ENCODE measurements at places on chromosomes 4 and X.
A peak's percentile ranks its signal among the peaks of the same experiment; 100 is the strongest.

DNA sequence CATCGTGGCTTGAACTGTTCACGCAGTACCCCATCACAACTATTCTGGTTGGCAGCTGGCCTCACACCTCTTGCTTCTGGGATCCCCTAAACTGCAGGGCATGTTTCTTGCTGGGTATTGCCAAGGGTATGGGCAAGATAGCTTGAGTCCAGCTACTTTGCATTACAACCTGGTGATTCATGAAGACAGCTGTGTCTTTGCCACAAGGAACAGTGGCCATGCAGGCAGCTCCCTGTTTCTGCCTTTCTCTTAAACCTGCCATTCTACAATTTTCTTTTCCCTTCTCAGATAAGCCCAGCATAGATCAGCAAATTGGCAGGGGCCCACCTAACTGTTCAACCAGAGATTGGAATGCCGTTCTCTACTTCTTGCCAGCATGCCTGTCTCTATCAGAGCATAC lies 42.8 kb downstream of the TENM3 start:
- DNase-seq, result no peak

GRCh38 chr4:147247579-147247978 lies 233.3 kb upstream of the EDNRA start:
- DNase-seq, result no peak

GRCh38 chrX:44889824-44890223 lies 16.8 kb downstream of the KDM6A start:
- no peak for DNase-seq

DNA sequence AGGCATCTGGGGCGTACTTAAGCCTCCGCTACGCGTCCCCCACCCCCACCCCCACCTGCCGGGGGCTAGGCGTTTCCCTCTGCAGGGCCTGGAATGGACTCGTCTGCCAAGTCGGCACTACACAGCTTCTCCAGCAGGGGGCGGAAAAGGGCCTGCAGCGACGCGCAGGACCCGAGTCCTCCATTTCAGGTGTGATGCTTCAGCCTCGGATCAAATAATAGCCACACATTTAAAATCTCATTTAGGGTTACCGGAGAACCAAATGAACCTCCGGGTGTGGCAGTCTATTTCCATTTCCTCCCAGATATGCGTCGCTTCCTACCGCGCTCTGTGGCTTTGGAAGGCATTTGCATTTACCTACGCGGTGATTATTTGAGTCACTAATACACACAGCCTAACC lies 2.9 kb downstream of the PAK3 start:
- peak; percentile 3 for DNase-seq

GRCh38 chr4:55859711-55860110 lies 6.3 kb downstream of the EXOC1 start:
- no peak for DNase-seq

DNA sequence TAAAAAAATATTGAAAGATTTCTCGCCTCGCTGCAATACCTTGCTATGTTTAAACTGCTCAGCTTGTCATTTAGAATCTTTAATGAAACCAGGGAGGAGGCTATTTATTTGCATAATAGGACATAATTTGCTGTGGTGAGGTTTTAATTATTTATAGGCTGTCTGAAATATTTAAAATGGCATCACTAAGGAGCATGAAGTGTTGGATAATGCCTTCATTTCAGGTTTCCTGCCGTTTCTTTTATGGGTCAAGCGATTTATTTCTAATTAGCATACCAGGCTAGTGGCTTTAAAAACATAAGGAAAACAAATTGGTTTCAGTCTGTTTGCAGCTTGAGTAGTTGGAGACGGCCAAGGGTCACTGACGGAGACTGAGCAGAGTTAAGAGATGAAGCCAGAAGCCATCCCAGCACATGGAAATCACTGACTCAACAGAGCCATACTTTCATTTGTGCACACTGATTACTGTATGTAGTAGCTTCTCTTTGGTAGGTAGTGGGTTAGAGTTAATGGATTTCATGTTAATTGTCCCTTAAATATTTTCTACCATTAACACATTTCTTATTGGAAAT lies 1962.4 kb upstream of the TENM3 start:
- no peak for DNase-seq

DNA sequence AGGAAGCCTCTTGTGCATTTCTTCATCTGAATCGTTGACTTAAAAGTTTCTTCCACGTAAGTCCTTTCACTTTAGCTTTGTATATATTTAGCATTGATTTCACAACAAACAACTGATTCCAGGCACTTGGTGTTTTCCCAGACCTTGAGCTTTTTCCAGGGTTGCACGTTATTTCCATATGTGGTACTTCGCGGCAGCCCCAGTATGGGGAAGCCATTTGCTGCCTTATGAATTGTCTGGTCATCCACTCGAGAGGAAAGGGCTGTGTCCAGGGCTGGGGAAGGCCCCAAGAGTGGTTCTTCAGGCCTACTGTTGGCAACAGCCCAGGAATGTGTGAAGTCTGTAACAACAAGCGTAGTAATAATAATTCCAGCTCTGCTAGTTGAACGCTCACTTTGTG lies 2.8 kb upstream of the TLR8 start:
- no peak for DNase-seq

DNA sequence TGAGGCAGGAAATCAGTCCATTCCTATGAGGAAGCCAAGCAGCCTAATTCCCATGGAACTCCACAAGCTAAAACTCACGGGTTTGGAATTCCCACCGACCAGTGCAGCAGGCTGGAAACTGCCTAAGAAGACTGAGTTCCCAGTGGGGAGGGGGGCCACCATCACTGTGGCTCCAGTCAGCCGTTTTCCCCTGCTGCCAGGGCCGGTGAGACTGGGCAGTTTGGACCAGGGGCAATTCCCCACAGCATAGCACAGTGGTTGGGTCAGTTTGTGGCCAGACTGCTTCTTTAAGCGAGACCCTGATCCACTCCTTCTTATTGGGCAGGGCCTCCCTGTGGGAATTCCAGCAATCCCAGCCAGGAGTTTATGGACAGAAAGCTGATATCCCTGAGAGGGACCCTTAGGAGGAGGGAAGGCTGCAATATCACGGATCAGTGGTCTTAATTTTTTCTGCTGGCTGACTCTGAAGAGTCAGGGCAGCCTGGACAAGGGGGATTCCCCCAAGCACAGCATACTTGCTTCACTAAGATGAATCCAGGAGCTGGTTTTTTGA lies 20.7 kb downstream of the PAGE5 start:
- no peak for DNase-seq

DNA sequence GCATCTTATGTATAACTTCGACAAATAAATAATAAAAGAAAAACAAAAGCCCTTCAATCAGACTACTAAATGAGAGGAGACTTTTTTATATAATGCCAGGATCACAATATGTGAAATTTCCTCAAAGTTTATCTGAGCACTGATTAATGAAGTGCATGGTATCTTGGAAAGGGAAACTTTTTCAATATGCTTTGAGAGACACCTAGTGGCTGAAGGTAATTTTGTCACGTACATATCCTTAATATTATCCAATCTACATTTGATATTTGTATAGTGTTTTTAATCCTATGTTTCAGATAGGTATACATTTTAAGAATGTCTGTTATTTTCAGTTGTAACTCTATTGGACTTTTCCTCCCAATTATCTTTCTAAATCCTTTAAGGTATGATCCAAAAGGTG lies 146.8 kb downstream of the KLHL4 start:
- DNase-seq, result peak; percentile 9

GRCh38 chr4:47863486-47863885 lies 25.6 kb upstream of the CORIN start:
- no peak for DNase-seq

GRCh38 chrX:8971116-8971515 lies 62.8 kb downstream of the FAM9B start:
- DNase-seq, result peak; percentile 33

GRCh38 chrX:121028419-121028818 lies 19.0 kb upstream of the GLUD2 start:
- no peak for DNase-seq

DNA sequence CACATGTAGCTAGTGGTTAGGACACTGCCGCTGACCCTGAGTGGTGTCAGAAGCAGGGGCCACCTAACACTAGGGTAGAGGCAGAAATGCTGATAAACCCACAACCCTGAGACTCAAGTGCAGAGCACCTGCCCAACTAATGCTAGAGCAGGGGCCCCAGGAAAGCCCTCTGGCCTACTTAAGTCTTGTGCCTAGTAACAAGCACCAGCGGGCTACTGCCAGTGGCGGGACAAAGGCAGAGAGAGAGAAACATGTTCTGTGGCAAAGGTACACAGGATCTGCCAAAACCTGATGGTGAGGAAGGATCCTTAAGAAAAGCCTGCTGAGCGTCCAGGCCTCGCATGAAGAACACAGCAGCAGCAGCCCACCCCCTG lies 172.4 kb downstream of the PRDM5 start:
- DNase-seq, result no peak

GRCh38 chrX:10233173-10233572 lies 76.4 kb downstream of the CLCN4 start:
- no peak for DNase-seq

- DNase-seq, result no peak
These were observed 979.5 kb upstream of the NDST4 start for GRCh38 chr4:116092961-116093360.
